ENCODE measurements at places on chromosomes 6 and 20. TPM values are rescaled to one million over a fixed set of nuclear protein-coding genes. Genes with fewer than 3 reads are reported as not detected.

GRCh38 chr20:48908656-48909319 lies 12.7 kb upstream of the ARFGEF2 start:
- no peaks in the 10 kb centered on the region for H3K36me3 ChIP-seq
- no peak for DNase-seq
- H3K4me1 ChIP-seq = peaks cover 4% of the 10 kb centered on the region

DNA sequence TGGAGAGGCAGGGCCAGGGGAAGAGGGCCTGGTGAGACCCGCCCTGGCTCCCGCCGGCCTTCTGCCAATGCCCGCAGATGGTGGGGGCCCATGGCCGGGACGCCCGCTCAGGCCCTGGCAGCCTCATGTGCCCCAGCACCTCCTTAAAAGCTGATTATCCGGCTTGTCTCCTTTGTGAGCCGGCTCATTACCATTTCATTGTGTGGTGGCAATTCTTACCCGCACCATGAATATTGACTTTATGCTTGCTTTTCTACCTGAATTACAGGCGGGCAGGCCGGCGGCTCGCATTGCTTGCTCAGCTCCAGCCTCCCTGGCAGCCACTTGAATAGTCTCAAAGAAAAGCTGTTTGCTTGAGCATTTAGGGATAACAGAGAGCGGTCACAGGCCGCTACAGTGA lies 120.0 kb upstream of the JAG1 start:
- no peak overlapping the region for H3K4me3 ChIP-seq
- no peaks in the 10 kb centered on the region for H3K27me3 ChIP-seq
- no peak for DNase-seq
- no peaks in the 10 kb centered on the region for H3K4me1 ChIP-seq

DNA sequence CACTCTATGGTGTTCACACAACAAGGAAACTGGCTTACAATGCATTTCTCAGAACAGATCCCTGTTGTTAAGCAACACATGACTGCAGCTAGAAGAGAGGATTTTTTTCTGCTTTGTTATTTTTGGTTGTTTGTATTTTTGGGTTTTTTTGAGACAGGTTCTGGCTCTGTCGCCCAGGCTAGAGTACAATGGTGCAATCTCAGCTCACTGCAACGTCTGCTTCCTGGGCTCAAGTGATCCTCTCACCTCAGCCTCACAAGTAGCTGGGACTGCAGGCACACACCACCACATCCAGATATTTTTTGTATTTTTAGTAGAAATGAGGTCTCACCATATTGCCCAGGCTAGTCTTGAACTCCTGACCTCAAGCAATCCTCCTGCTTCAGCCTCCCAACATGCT lies 12.7 kb downstream of the CD24 start:
- H3K27ac ChIP-seq = peak overlapping the region; percentile 85
- peak; percentile 73 for DNase-seq
- peaks cover 31% of the 10 kb centered on the region for H3K4me1 ChIP-seq
- no peak overlapping the region for H3K4me3 ChIP-seq
- H3K27me3 ChIP-seq = no peaks in the 10 kb centered on the region
- H3K36me3 ChIP-seq = no peaks in the 10 kb centered on the region

DNA sequence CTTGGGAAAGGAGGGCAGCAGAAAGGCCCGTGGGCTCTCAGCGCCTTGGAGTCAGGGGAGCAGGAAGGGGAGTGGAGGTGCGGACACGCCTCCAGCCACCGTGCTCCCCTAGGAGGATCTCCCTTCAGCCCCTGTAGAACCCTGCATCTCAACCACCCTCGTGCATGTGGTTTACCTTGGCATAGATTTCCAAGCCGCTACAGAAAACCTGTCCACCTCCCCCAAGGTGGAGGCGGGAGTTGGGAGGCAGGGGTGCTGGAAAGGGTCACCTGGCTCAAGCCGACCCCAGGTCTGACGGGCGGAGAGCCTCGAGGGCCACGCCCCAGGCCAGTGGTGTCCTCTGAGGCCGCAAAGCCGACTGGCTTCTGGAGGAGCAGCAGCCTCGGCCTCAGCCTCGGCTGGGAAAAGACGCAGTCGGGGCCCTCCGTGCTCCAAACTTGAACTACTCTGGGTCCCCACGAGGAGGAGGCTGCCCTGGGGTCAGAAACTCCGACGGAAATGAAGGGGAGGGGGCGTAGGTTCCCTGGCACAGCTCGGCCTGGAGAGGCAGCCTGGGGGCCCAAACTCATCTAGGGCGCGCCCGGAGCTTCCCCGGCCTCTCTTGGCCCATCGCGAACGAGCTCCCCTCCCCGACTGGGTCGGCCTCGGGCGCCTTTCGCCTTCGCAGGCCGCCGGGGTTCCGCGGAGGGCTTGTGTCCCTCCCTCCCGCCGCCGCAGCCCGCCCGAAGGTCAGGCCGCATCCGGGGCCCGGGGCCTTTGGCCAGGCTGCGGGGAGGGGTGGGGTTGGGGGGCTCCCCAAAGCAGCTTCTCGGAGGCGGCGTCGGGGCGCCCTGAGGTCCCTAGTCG lies 6.3 kb upstream of the FOXF2 start:
- no peak overlapping the region for H3K27ac ChIP-seq
- no peak for DNase-seq
- H3K36me3 ChIP-seq = no peaks in the 10 kb centered on the region

DNA sequence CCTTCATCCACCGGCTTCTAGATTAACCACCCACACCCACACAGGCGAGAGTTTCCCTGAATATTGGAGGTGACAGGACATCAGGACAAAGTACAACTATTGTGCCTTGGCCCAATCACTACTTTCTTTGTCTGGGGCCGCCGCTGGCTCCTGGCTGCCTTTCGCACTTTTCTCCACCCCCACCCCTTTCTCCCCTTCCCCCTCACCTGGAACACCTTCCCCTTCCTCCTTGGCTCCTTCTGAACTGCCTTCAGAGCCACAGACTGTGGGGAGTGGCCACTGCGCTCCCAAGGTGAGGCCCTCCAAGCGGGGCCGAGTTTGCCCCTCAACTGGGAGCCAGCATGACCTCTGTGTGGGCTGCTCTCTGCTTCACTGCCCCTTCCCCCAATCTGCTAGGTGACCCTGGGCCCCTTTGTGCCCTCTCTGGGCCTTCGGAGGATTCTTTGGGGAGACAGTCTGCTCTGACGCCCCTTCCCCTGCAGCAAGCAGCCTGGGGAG lies 3.0 kb upstream of the VEGFA start:
- no peak overlapping the region for H3K27ac ChIP-seq
- H3K4me1 ChIP-seq = peaks cover 9% of the 10 kb centered on the region
- H3K4me3 ChIP-seq = no peak overlapping the region
- H3K27me3 ChIP-seq = no peaks in the 10 kb centered on the region

DNA sequence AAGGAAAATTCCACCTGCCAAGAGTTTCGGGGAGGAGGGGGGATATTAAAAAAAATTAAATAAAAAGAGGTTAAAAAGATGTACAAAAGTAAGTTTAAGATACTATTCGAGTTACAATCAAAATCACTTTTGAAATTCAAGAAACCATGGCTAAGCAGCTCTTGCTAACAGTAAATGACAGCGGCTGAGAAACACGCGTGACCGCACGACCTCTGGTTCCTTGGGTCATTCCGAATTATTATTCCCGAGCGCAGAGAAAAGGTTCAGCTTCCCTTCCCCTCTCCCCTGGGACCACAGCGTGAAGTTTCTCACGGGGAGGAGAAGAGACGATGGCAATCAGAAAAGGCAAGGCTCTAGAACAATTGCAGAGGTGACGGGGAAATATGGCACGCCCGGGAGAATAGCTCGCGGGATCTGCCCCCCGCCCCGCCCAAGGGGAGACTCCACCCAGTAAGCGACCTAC lies 496 bp downstream of the TMEM242 start:
- DNase-seq = peak; percentile 84
- H3K27me3 ChIP-seq = no peaks in the 10 kb centered on the region
- H3K27ac ChIP-seq = peak overlapping the region; percentile 85
- no peaks in the 10 kb centered on the region for H3K36me3 ChIP-seq
- peaks cover 7% of the 10 kb centered on the region for H3K4me1 ChIP-seq

GRCh38 chr6:37713529-37714119 lies 15.9 kb upstream of the MDGA1 start:
- no peaks in the 10 kb centered on the region for H3K27me3 ChIP-seq
- H3K36me3 ChIP-seq = no peaks in the 10 kb centered on the region
- no peak overlapping the region for H3K27ac ChIP-seq
- no peak for DNase-seq

DNA sequence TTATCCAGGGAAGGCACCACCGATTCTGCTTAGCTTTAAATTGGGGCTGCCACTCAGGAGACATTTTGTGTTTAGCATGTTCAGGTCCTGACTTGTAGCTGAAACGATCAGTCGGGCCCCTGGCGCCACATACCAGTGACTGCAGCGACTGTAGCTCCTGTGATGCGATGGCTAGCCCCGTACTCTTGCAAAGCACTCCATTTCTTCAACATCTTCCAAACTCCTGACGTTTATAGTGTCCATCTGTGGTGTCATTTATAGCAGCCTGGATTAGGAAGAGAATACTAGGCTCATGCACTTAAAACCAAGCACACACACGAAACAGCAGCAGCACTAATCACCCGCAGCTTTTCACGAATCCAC lies 13.0 kb downstream of the POU3F2 start:
- H3K36me3 ChIP-seq = no peaks in the 10 kb centered on the region
- DNase-seq = no peak
- H3K27ac ChIP-seq = no peak overlapping the region
- no peak overlapping the region for H3K4me3 ChIP-seq

DNA sequence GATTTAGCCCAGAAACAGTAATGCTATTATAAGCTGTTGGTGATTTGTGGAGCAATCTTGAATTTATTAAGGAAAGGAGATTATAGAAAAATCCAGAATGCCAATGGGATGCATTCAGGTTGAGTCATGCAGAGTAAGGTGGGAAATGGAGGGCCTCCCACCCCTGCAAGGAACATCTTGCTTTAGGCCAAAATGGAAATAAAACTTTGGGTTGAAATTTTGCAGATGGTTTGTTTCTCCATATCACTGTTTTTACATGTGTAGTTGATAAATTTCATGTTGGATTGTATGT lies 152.4 kb downstream of the BCAS1 start:
- H3K27me3 ChIP-seq = no peaks in the 10 kb centered on the region
- H3K4me1 ChIP-seq = peaks cover 57% of the 10 kb centered on the region
- no peaks in the 10 kb centered on the region for H3K36me3 ChIP-seq
- no peak for DNase-seq
- H3K4me3 ChIP-seq = no peak overlapping the region
- H3K27ac ChIP-seq = peak overlapping the region; percentile 91

DNA sequence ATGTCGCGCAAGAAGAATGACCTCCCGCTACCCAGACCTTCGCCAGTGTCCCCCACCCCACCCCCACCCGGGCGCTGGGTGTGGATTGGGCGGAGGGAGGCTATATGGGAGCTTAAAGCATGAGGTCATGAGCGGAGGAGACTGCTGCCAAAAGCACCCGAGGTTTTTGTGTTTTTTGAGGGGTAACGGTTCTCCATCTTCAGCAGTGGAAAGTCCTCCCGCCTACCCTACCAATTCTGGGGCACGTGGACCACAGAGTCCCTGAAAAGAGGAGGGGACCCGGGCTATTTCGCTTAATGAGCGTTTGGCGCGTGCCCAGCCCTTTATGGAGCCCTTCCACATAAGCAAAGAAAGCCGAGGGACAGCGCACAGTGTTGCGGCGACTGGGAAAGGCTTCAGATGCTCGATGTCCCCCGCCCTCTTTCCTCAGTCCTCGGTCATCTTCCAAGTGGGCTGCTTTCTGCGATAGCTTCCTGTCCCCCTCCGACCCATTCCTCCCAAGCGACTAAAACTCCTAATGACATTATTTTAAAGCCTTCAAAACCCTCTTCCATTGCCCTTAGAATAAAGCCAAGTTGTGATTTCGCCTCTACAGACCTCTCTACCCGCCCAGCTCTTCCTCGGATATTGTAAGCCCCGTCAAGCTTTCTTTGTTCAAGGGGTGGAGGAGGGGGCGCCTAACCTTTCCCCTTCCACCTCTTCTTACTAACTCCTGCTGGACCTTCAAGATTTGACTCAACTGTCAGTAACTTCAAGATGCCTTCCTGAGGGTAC lies 2.1 kb upstream of the TRERF1 start:
- H3K4me1 ChIP-seq = peaks cover 15% of the 10 kb centered on the region
- H3K27ac ChIP-seq = peak overlapping the region; percentile 60

DNA sequence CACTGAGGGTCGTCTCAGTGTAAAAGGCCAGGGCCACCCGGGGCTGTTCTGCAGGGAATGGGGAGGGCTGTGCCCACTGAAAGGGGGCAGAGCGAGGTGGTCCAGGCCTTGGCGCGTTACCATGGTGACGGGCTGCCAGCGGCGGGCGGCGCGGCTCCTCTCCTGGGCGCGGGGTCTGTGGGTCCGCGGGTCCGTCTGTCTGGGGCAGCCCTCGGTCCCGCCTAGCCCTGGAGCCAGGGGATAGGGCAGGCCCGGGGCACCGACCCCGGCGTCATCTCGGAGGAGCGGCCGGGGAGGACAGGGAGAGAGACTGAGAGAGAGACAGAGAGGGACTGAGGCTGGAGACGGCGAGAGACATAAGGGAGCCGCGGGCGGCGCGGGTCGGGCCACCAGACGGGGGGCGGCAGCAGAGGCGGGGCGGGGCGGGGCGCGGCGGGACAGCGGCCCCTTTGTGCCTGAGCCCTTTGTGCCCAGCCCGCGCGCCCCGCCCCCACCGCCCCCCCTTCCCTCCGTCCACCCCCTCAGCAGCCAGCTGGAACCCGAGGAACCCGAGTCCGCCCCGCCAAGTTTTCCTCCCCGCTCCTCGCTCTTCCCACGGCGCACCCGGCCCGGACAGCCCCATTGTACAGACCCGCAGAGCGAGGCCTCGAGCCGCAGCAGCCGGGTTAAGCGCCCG lies at the start of gene KIAA1755:
Gene KIAA1755, minus strand, starts transcription at position 358 of the 676 bp plus-strand sequence. Its CDS starts 235 bp downstream, at position 123.
- H3K4me3 ChIP-seq = peak within 1 kb of the TSS; percentile 16
- no peaks in the 10 kb centered on the region for H3K36me3 ChIP-seq
- peak within 1 kb of the TSS; percentile 54 for H3K27ac ChIP-seq
- no peaks in the 10 kb centered on the region for H3K4me1 ChIP-seq
- DNase-seq = no peak

DNA sequence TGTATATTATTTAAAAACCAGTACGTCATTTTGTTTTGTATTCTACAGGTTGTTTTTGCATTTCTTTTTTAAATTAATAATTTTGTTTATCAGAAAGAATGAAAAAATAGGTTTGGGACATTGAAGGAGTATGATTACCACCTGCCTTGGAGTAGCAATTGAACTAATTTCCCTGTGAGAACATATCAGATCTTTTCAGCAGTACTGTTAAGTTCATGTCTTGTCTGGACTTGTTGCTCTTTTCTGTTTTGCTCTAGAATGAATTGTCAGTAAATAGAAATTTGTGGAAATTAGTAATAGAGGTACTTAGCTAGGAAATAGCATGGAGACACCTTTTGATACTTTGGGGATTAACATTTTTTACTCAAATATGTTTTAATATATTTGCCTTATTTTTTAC lies 24.3 kb downstream of the HSF2 start:
- DNase-seq = no peak
- H3K4me1 ChIP-seq = no peaks in the 10 kb centered on the region
- no peak overlapping the region for H3K27ac ChIP-seq
- peaks cover 18% of the 10 kb centered on the region for H3K36me3 ChIP-seq
- H3K27me3 ChIP-seq = no peaks in the 10 kb centered on the region

- H3K27ac ChIP-seq = no peak overlapping the region
- H3K4me3 ChIP-seq = no peak overlapping the region
- no peak for DNase-seq
- no peaks in the 10 kb centered on the region for H3K27me3 ChIP-seq
Observed at GRCh38 chr20:42444799-42445198, 744.9 kb downstream of the PTPRT start.

GRCh38 chr20:26167499-26167898 lies 470.8 kb upstream of the ZNF337 start:
- no peaks in the 10 kb centered on the region for H3K36me3 ChIP-seq
- no peak overlapping the region for H3K27ac ChIP-seq
- no peak for DNase-seq

C4A gene
- 401 TPM for total RNA-seq

PEX3 gene
- total RNA-seq = 26.6 TPM

TP53INP2 gene
- total RNA-seq = 25.6 TPM

ENPP3 gene
- 0.81 TPM for total RNA-seq

BPIFB1 gene
- not detected for total RNA-seq

SH3BGRL2 gene
- total RNA-seq = 172 TPM

KIF25 gene
- not detected for total RNA-seq

ISM1 gene
- total RNA-seq = 84.9 TPM
